NCI-H69 (cell line): ENCODE measurements at places on chromosomes 12 and 14.

DNA sequence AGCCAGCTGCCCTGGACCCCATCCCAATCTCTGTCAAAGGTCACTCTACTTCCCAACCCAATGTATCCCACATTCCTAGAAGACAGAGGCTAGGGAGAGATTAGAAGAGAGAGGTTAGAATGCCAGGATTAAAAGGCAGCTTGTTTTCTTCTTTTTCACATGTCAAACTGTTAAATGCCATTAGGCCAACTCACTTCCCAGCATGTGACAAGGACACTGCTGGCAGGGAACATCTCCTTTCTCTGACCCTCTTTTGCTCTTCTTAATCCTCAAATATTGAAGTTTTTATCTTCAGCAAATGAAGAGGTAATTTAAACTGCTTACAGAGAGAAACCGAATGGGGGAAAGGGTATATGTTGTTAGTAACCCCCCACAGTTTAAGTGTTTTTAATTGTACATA is 89.1 kb downstream of the BBS10 start:
- no peak for DNase-seq

DNA sequence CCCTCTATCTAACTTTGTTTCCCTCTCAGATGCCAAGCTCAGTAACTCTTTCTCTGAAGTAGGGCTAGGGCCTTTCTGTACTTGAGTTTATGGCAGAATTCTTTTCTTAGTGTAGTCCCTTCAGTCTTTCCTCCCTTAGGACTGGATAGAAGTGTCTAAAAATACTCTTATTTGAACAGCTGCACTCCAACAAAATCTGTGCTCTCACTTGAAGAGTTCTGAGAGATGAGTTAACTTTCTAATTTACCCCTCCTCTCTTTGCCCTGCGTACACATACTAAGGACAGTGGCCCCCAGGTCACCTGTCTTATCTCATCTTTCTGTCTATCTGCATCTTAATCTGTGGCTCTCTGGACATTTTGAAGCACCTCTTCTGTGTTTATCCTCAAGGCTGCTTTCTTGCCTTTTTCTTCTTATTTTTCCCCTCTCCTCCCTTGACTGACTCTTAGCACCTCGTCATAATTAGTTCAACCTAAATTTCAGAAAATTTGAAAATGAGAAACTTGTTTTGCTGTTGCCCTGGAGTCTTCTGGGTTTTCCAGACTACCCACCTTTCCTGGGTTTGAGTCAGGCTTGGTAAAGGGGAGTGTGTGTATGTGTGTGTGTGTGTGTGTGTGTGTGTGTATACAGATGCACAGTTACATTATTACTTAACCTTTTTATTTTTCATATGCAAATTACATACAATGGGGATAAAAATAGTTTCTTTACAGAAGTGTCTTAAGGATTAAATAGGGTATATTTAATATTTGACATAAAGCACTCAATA is 23.9 kb downstream of the NCKAP1L start:
- no peak for DNase-seq

DNA sequence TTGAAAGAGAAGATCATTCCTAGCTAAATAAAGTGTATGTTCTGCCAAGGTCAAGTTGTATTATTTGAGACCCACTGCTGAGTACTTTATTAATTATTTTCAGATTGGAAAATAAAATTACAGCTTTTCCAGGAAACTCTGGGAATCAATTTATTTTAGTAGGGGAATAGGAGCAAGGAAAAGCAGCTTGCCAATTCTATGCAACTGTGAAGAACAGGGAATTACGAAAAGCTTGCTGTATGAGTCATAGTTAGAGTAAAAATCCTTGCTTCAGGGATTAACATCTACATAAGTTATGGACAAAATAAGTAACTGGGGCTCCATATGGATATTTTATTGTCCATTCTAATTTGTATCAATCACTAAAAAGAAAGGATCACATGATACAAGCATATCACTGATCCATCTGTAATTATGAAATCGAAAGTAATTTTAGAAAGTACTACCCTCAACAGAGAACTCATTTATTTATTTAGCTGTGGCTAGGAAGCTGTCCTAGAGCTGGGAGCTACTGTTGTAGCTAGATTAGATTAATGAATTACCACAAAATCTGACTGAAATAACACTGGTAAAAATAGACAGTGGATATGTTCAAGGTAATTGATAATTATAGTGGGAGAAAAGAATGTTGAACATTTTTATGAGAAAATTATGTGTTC is 303.5 kb upstream of the NPAS3 start:
- DNase-seq = peak; percentile 6

- DNase-seq = no peak
Measured at GRCh38 chr12:62758216-62758615, 176.7 kb downstream of the PPM1H start.

DNA sequence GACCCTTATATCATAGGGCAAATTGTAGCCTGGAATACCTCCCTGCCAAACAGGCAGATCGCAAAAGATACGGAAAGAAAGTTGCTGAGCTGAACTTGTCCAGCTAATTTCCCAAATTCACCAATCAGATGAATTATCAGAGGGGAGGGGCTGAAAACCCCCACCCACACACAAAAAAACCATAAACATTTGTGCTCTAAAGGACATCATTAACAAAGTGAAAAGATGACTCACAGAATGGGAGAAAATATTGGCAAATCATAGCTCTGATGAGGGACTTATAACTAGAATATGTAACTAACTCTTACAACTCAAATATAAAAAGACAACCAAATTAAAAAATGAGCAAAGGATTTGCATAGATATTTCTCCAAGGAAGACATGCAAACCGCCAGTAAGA is 36.3 kb downstream of the PTHLH start:
- DNase-seq = peak; percentile 5

DNA sequence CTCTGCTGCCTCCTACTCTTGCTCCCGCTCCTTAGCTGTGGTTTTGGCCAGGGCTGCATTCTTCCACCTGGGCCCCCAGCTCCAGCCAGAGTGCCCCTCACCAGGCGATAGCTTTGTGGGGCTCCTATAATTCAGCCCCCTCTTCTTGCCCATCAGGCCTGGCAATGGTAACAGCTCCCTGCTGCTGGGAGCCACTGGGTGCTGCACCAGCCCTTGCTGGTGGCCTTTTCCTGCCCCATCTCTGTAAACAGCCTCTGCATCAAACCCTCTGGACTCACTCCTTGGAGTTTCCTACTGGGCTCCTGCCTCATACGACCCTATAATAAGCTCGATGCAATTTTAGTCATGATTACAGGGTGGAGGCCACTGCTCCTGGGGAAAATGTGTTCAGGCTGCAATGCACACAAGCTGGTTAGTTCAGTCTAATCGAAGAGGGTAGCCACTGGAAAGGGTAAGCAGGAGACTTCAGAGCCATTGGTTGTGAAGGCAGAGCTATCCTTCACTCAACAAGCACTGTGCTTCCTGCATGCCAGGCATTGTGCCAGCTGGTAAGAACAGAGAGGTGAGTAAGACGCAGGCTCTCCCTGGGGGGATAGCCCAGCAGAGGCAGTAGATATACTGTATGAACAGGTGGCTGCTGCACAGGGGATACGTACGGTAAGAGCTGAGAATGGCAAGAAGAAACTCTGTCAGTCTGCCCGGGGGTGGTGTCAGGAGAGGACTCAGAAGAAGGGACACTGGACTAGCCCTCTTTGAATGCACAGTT is 24.7 kb downstream of the CLMN start:
- DNase-seq = peak; percentile 86

DNA sequence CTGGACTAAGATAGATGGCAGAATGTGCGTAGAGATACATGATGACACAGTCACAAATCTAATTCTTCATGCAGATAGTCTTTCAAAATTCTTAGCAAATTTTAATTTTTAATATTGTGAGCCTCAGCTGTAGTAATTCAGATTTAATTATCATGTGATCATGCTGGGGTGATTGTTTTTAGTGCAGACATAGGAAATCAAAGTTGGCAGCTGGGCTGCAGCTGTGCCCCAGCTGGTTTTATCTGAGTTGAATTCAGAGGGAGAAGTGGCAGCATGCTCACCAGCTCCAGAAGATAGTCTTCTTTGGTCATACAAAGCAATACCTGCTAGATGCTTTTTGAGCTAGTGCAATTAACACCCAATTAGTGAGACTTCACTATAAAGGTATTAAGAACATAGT is 292.9 kb downstream of the RAD51B start:
- DNase-seq = peak; percentile 72

DNA sequence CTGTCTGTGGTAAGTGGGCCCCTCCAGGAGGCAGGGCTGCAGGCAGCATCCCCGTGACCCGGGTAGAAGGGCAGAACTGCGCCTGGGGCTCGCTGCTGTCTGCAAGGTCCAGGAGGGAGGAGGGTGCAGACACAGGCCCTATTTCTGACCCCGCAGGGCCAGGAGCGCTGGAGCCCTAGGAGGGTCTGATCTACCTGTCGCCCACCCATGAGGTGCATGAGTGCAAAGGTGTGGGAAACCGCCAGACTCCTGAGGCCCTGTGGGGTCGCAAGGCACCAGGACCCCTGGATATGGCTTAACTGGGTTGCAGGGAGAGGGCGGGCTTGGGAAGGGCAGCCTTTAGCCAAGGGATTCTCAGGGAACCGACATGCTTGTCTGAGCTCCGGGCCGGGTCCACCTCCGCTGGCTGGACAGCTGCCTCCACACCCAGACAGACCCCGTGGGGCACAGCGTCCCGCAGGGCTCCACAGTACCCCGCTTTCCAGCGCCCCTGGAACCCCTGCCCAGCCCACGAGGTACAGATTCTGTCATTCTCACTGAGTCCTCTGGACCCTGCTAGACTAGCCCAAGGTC is 72.9 kb upstream of the TSPAN11 start:
- DNase-seq = no peak

DNA sequence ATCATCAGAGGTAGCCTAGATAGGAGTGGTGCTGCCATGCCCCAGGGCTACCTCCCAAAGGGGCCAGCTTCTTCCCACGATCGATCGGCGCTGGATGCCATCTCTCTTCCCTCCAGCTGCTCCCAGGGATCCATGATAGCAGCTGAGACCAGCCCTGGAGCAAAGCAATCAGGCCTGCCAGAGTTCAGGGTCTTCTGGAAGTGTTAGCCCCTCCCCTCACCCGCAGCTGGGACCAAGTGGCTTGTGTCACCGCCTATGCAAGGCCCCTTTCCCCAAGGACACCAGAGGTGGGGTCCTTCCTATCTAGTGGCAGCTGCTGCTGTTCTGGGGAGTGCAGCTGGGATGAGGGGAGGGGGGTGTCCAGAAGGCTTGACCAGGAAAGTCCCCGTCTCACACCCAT is 87.0 kb downstream of the IRF2BPL start:
- DNase-seq = no peak

DNA sequence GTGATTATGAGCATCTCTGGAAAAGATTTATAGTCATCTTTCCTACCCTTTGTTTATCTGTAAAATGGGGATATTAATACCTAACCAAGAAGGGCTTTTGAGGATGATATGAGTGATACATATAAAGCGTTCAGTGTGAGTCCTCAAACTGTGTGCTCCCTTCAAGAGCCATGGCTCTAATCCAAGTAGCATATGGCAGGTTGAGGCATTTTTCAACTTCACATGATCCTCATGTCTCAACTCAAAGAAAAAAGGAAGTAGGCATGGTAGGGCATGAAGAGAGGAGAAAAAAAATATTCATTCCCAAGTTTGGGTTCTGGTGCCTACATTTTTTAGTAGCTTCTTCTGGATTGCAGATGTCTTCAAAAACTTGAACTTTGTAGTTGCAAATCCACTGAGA is 286.3 kb upstream of the ATP2B1 start:
- peak; percentile 41 for DNase-seq

DNA sequence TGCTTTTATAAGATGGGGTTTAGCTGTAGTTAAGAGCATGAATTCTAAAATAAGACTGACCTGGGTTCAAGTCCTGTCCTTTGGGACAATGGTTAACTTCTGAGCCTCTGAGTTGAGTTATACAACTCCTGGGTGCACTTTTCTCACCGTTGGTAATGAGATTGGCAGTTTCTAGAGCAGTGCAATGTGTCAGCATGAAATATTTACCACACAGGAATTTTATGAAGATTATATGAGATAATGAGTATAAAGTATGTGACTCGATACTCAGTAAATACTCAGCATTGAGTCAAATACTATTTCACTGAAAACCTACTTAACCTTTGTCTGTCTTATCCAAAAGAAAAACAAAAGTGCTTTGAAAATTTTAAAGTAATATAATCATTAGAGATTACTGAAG is 214.2 kb downstream of the CPNE8 start:
- no peak for DNase-seq

DNA sequence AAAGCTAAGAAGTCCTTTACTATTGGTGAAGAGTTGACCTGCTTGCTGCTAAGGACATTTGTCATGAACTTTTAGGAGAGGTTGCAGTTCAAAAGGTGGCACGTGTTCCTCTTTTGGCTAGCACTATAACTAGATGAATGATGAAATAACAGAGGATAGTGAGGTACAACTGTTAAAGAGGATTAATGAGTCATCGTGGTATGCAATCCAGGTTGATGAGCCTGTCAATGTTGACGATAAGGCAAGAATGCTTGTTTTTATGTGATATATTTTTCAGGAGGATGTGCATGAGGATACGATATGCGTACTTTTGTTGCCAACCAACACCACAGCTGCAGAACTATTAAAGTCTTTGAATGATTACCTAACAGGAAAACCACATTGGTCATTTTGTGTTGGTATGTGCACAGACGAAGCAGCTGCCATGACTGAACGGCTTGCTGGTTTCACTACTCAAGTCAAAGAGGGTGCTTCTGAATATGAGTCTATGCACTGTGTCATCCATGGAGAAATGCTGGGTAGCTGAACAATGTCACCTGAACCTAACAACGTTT is 10.6 kb downstream of the CEP128 start:
- no peak for DNase-seq

GRCh38 chr14:50038398-50039119 is 77.8 kb downstream of the VCPKMT start:
- no peak for DNase-seq

- no peak for DNase-seq
Measured at GRCh38 chr12:42135259-42135814, 9.3 kb downstream of the GXYLT1 start.

DNA sequence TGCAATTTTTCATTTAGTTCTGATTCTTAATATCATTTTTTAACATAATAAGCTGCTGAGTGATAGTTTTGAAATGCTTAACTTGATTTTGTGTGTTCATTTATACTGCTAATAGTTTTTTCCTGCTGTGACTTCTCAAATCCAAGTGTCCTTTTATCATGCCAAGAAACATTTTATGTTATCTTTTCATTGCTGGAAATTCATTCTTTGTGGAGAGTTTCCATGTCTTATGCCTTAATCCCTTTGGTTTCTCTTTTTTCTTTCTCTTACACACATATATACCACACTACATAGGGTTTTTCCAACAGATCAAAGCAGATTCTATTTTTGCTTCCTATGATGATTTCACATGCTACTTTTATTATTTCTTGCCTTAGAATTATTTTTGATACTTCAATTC is 981.1 kb downstream of the SLC6A15 start:
- no peak for DNase-seq

GRCh38 chr12:46470036-46470627 is 97.6 kb upstream of the SLC38A2 start:
- DNase-seq = no peak

GRCh38 chr14:33534104-33534503 is 416.8 kb downstream of the EGLN3 start:
- DNase-seq = no peak

GRCh38 chr12:1820191-1820895 is at the start of gene LRTM2:
Gene LRTM2 (plus strand): TSS chr12:1820565. CDS start chr12:1828149, 7,584 bp downstream.
- DNase-seq = peak; percentile 60
